ENCODE measurements at places on chromosomes 2 and 18.
A peak's percentile ranks its signal among the peaks of the same experiment; 100 is the strongest.

- no peak for DNase-seq
Observed at GRCh38 chr18:48155856-48156255, 225.4 kb upstream of the SMAD2 start.

DNA sequence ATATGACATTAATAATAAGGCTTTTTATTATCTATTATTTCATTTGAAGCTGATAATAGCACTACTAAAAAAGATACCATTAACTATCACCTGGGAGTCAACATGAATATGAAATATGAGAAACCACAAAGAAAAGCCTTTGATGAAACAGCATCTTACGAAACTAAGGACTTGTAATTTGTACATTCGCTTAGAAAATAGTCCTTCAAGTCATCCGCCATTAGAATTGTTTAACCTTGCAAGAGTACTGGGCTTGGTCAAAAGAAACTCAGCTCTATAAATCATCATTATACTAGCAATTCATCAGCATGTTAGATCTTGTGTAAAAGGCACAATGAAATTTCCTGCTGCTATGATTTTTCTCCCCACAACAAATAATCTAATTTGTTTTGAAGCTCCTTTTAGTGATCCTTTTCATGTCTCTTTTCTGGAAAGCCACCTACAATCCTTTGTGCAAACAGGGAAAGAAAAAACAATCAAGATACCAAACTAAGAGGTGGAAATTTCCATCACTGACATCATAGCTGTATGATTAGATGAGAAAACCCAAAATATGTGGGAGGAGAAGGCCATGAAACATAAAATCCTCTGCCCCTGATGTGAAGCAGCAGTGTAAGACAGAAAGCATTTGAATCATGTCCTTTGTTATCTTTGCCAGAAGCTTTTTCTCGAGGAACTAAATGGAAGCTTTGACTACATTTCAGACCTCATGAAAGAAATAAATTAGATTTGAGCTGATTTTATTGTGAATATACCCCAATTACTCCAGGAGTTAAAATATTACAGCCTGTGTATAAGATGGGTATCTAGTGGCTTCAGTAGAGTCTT lies 31.2 kb downstream of the SCN9A start:
- no peak for DNase-seq

DNA sequence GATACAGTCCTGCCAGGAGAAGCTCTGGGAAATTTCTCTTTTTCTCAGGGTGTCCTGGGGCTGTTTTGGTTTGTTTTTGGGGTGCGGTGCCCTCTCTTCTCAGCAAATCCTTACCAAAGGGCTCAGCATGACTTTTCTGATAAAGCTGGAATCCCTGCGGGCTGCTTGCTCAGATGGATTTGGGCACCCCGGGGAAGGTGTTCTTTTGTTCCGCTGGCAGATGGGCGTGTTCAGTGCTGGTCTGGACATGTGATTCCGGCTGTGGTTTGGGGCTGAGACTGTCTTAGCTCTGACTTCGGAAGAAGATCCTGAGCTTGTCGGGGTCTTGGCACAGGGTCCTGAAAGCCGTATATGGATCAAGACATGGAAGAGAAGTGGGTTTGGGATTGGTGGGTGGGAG lies 134.2 kb upstream of the SPRED2 start:
- DNase-seq = no peak

DNA sequence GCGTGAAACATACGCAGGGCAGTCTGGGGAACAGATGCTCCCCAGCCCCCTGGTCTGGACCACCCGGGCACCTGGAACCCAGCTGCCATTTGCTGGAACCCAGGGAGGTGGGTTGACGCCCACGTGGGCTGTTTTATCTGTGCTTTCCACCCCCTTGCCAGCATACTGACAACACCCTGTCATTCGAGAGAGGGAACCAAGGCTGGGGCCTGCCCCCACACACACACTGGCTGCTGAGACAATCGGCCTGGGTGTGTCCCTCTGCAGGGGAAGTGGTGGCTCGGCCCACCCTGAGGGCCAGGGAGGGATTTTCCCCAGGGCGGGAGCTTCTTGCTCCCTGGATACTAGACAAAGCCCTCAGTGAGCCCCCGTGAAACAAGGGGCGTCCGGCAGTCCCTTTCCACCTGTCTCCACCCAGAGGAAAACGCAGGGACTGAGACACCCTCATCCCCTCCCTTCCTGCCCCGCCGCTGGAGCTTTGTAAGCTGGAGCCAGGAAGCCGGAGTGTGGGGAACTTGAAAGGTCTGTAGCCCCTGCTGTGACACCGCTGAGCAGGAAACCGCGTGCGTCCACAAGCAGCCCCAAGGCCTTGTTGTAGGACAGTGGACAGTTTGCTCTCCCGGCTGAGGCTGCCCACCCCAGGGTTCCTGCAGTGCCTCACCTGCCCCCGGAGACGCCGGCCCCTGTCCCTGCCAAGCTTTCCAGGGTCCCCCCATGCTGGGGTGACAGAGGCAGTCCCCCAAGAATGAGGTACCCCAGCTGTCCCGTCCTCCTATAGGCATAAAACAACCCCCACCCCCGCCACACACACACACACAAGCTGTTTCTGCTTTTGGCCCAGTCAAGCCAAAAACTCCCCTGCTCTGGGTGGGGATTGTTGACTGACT lies 14.1 kb upstream of the KLF11 start:
- peak; percentile 91 for DNase-seq

GRCh38 chr2:39488450-39488849 lies 51.4 kb upstream of the MAP4K3 start:
- DNase-seq = no peak

DNA sequence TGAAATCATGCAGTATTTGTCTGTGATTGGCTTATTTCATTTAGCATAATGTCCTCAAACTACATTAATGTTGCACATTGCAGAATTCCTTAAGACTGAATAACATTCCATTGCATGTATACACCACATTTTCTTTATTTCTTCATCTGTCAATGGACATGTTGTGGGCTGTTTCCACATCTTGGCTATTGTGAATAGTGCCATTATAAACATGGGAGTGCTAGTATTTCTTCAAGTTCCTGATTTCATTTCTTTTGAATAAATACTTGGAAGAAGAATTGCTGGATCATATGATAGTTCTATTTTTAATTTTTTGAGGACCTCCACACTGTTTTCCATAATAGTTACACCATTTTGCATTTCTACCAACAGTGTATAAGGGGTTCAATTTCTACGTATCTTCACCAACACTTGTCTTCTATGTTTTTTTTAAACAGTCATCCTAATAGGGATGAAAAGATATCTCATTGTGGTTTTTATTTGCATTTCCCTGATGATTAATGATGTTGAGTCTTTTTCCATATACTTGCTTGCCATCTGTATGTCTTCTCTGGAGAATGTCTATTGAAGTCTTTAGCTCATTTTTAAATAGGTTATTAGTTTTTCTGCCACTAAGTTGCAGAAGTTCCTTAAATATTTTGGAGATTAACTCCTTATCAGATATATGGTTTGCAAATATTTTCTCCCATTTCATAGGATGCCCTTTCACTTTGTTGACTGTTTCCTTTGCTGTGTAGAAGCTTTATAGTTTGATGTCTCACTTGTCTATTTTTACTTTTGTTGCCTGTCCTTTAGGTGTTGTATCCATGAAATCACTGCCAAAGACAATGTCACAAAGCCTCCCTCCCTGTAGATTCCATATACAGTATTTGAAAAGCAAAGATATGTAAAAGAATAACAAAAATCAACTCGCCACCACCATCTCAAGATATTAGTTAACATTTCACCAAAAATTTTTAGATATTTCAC lies 14.6 kb downstream of the FBXO11 start:
- no peak for DNase-seq

DNA sequence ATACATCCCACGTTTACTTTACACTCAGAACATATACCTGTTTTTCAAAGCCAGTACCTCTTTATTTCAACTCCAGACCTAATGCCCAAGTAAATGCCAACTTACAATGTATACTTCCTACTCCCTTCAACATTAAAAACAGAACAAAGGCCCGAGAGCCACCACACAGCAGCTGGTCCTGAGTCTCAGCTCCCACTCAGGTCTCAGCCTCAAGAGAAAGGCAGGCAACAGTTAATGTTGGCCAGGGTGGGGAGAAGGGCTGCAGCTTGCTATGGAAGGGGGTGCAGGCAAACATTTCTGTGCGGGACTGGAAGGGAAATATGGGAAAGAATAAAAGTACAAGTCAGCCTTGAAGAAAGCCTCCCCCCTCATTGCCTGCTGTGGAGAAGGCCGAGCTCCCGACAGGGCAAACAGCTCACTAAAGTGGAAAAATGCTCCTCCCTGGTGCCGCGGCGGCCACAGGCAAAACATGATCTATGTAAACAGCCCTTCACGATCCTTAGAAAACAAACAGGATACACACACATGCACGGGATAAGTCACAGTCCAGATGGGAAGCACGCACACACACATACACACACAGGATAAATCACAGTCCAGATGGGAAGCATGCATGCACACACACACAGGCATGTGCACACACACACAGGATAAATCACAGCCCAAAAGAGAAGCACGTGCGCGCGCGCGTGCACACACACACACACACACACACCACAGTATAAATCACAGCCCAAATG lies 67.4 kb downstream of the ADNP2 start:
- DNase-seq = peak; percentile 29

- no peak for DNase-seq
Observed at GRCh38 chr2:178734518-178734917, 72.7 kb downstream of the TTN start.

DNA sequence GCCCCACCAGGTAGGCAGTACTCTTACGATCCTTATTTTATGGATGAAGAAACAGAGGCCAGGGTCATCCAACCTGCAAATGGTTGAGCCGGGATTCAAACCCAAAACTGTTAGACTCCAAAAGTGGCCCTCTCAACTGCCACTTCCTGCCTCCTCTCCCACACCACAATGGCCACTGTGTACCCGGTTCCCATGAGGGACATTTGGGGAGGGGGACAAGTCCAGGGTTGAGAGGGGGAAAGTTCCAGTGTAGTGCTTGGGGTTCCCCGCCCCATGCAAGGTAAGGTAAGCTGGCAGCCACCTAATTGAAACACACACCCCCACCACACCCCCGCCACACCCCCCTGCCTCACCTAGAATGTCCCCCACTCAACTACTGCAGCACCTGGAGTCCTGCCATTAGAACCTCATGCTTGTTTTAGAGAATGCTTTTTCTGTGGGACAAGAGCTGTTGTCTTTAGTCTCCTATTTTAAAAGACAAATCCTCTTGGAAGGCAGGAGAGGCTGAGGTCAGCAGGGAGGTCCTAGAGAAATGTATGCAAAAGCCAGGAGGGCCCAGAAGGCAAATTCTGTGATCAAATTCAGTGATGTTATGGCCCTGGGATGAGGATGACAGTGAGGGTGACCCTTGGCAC lies 145.2 kb downstream of the ZFP36L2 start:
- DNase-seq = no peak

GRCh38 chr2:126877041-126877440 lies 21.6 kb upstream of the TEX51 start:
- DNase-seq = no peak

- no peak for DNase-seq
Observed at GRCh38 chr2:215567504-215567903, 131.6 kb upstream of the FN1 start.
